ENCODE measurements at places on chromosomes 11 and 22.

DNA sequence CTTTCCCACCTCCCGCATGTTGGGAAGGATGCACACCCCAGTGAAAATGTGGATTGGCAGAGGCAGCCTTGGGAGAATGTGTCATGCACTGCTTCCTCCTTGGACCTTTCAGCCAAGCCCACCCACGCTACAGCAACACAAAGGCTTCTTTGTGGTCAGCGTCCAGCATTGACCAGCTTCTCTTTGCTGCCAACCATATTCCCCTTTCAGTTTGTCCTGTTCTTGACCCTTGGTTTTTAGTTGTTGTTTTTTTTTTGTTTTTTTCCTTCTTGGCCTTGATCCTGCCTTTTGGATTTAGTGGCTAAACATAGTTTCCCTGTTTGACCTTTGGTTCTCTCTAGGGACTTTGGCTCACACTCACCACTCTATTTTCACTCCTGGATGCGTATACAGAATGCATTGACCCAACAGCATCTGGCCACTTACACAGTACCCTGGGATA, 573.6 kb downstream of the INSC start:
- no peak for DNase-seq

- peak; percentile 82 for DNase-seq
Measured at GRCh38 chr11:100863080-100863581, 176.0 kb downstream of the ARHGAP42 start.

GRCh38 chr22:39960791-39961746, 872 bp downstream of the TMA7B start:
- peak; percentile 92 for DNase-seq

GRCh38 chr11:95443386-95443785, 212.4 kb upstream of the SESN3 start:
- no peak for DNase-seq

DNA sequence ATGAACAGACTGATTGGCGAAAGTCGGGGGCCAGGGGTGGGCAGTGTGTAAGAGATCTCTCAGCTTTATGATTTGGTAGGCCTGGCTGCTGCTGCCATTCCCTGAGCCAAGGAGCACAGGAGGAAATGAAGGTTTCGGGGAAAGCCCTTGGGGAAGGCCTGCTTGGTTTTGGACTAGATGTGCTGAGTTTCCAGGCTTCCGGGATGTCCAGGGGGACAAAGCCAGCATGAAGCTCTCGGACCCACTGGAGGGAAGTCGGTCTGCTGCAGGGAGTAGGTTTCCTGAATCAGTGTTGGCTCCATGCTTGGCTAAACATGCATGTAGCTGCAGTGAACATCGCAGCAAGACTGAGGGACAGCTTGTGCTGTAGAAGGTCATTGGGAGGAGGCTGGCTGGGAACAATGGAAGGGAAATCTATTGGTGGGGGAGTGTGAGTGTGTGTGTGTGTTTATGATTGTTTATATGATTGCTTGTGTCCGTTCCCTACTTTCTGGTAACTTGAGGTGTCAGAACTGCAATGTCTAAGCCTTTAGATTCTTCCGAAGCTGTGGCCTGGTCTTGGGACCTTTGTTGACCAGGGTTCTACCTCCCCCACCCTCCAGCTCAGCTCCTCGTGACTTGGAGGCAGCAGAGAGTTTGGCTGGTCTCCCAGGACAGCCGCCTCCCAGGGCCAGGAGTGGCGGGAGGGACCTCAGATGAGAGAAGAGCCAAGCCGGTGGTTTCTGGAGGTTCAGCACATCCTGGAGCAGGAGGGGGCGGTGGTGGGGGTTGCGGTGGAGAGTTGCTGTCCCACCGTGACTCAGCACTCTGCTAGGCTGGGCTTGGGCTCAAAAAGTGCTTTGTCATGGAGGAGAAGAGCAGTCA, 4.0 kb upstream of the FTH1 start:
- peak; percentile 99 for DNase-seq

DNA sequence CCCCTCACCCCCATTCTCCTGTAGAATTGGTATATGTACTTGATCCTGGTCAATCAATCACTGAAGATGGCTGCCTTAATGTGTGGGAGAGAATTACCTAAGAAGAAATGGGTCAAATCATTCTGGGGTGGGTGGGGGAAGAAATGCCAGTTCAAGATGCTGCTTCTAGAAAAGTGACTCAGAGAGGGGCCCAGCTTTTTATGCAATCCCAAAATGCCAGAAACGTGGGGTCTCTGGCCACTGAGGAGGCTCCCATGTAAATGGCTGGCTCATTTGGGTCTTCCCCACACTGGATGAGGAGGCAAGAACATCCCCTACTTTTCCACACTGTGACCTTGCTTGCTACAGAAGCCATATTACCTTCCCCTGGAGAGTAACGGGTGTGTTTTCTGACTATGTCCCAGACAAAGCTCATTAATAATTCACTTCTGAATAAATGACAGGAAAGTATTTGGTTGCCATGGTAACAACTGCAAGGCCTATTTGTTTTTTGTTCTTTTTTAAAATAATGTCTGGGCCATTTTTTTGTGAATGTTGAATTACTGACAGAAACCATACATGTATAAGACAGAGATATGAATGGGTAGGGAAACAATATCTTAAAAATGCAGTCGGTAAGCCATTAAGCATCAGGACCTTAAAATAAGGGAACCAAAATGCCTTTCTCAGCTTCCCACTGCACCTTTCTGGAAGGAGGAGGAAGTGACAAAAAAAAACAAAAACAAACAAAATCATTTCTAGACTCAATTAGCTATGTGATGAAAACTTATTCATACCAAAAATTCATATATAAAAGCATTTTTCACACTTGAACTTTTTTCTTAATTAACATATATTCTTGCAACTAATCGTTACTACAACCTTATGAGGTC, 32.0 kb downstream of the SLC1A2 start:
- DNase-seq: no peak

DNA sequence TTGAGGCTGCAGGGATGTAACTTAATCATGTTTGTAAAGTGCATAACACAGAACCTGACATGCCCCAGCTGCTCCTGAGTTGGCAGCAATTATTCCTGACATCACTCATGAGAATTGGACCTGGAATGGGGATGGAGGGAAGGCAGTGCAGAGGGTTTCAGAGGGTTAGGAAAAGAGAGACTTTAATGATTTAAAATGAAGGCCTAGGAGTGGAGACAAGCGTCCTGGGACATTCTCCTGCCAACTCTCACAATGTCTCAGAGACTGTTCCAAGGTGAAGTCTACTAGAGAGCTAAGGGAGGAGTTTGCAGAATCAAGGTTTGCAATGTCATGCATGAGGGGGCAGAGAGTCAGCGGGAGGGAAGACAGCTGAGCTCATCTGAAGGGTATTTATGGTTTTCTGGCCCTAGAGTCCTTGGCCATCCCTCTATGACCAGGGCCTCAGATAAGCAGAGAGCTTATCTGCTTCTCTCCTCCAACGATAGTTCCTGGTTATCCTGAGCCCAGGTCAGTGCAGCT, 36.9 kb downstream of the GGTLC2 start:
- peak; percentile 59 for DNase-seq

- DNase-seq: no peak
Measured at GRCh38 chr11:130394615-130395014, 33.8 kb downstream of the ADAMTS8 start.

DNA sequence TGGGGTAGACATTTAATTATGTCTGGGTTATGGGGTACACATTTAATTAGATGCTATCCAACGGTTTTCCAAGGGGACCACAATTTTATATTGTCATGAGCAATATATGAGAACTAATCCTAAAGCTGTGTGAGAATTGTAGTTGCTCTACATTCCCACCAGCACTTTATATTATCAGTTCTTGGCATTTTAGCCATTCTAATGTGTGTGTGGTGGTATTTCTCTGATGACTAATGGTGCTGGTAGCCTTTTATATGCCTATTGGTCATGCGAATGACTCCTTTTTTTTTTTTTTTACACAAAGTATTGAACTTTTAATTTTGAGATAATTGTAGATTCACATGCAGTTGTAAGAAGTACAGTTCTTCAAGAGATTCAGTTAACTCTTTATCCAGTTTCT, 26.2 kb downstream of the TMEM135 start:
- peak; percentile 53 for DNase-seq

DNA sequence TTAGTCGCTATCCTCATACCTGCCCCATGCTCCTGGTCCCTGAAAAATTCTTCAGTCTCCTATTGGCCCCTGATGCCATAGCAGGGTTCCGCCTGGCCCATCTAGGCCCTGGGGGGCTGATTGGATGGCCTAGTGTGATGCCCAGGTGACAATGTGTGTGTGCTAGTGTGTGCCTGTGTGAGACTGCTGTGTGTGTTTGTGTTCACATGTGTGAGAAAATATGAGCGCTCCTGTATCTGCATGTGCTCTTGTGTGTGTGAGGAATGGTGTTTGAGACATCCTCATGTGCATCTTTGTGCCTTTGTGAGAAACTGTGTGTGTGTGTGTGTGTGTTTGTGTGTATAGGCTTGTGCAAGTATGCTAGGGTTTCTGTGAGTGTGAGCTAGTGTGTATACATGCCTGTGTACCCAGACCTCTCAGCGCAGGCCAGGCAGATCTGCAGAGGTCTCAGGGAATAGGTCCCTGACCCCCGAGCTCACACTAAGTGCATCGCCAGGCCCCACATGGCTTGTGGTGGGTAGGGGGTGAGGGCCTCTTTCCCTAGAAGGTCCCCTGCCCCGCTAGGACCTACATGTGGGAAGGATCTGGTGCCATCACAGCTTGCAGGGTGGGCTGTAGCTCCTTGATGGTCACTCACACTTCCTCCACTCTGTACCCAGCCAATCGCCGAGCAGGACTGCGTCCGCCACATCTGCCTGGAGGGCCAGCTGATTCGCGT, 64.6 kb downstream of the OTOG start:
- no peak for DNase-seq

DNA sequence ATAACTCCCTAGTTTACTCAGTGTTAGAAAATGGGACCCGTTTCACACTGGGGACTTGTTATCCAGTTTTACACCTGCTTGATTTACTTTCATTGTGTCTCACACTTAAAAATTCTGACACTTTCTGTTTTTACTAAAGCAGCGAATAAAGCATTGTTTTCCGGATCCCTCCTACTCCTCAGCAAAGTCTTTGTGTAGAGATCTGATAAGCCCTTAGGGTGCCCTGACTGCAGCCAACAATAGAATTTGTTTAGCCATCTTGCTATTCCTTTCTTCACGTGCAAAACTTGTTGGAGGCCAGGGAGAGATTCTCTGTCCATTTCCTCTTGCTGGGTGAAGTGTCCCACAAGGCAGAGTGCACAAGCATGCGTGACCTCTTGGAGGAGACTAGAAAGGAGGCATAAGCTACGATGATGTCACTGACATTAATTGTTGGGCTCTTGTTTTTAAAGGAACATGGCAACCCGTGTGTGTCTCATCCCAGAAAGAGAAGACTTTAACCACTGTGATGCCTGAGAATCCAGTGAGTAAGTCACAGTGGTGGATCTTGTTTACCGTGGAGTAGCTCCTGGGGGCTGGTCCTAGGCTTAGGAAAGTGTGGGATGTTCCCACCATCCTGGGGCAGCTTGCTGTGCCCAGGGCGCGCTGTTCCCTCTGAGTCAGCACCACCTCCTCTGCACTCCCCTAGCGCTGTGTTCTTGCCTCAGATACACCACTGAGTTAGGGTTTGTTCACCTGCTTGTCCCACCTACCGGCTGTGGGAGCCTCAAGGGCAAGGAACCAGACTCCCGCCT, 27.7 kb downstream of the MICAL2 start:
- peak; percentile 98 for DNase-seq

DNA sequence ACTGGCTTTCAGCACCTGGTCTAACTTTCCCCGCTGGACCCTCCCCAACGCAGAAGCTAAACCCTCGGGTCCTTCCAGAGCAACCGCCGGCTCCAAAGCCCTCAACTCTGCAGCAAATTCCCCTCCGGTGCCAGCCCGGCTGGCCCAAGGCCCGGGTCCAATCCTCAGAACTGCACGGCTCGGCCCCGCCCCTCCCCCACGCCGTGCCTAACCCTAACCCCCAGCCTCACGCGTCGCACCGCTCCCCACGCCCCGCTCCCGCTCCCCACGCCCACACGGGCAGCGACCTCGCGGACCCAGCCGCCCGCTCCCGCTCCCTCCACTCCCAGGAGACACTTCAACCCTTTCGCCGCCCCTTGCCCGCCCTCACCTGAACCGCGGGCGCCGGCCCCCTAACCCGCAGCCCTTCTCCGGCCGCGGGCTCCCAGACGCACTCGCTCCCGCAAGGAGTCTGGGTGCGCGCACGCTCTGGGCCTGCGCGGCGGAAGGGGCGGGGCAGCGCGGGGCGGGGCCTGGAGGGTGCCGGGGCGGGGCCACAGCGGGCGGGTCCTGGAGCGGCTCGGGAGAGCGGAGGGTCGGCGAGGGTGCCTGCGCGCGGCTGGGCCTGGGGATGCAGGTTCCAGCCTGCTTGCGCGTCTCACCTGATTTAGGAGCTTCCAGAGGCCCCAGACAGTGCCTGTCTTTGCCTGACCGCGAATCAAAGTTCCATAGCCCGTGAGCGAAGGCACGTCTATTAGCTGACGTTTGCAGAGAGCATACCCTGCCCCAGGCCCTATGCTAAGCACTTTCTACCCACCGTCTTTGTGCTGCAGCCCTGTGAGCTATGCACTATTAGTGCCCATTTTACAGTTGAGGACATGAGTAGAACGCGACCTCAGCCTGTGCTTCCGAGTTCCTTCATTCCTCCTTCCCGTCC, at the start of gene NFRKB:
Gene NFRKB, minus strand, starts transcription at position 453 of the 916 bp plus-strand sequence. CDS start 2,729 bp downstream, outside the sequence.
- DNase-seq: peak; percentile 72

DNA sequence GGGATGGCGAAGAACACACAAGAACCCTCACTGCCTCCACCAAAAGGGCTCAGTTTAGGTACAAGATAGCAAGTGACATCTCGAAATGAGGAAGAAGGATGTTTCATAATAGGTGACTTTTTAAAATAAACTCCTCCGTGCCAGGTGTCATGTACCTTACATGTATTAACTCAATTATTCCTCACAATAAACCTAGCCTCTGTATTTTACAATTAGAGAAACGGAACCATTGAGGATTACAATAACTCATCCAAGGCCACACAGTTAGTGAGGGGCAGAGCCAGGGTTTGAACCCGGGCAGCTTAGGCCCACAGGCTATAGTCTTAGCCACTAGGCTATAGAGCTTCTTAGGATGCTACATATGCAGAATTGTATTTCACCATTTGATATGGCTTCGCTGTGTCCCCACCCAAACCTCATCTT, 965 bp upstream of the PAMR1 start:
- DNase-seq: peak; percentile 39

DNA sequence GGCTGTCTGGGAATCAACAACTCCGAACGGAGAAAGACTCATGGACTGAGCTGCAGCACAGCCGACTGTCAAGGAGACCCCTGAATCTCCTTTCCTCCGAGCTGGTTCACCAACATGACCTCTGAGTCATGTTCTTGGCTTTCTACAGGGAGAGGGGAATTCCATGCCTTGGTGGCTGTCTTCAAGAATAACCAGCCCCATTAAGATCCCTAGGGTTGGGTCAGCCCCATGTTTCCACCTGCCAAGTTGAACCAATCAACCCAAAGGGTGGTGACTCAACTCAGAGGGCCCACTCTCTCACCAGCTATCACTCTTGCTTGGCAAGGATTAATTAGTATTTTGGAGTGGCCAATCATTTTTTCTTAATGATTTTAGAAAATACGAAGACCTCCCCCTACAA, 28.3 kb upstream of the IGSF22 start:
- no peak for DNase-seq

DNA sequence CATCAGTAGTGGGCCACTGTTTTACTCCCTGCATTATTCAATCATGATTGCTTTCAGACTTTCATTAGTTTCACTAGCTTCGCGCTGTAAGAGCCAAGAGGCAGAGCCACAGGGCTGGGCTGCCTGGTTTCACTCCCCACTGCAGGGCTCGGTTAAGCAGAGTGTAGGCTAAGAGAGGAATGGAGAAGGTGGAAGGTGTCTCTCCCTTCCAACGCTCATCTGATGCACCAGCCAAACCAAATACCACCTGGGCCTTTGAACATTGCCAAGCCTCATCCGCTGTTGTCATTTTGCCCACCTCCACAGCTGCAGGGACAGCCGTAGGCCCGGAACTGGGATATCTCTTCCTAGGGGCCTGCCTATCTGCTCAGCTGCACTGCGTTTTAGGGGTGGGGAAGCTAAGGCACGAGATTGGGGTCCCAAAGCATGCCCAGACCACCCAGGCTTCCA, 480 bp upstream of the SMARCB1 start:
- no peak for DNase-seq

All from EH (cell line).